Pons (tissue), 1 donor: ENCODE measurements at places on chromosomes 2 and 18.

DNA sequence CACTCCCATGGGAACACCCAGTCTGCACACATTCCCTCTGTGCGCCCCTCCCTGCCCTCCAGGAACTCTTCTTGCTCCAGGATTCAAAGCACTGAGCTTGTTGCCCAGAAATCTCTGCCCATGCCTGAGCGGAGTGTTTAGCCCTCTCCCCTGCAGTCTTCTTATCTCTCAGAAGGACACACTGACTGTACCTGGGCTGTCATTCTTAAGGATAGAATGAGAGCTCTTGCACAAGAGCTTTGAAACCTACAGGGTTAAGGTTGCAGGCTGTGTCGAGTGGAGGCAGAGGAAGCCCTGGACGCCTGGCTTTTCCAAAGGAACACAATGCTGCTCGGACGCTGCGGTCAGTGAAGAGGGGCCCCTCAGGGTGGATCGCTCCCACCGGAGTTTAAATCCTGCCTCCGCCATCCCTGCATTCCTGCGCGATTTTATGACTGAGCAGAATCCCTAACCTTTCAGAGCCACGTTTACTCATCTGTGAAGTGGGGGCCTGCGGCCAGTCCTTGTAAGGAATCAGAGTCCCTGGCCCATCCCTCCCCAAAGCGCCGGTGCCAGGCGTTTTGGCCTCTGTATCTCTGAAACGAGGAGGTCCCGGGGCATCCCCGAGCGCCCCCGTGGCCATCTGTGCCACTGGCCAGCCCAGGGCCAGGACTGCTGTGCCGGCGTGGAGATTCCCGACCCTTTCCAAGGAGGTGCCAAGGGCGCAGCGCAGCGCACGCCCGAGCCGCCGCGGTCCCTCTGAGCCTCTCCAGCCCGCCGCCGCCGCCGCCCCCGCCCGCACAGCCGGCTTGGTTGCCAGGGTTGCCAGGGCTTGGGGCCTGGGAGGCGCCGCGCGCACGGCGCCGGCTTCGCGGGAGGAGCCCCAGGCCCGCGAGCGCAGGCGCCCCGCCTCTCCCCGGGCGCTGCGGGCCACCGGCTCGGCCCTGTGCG lies 58.9 kb downstream of the FAM168B start:
- no peak for DNase-seq

GRCh38 chr2:23636426-23636825 lies 251.4 kb downstream of the KLHL29 start:
- no peak for DNase-seq

DNA sequence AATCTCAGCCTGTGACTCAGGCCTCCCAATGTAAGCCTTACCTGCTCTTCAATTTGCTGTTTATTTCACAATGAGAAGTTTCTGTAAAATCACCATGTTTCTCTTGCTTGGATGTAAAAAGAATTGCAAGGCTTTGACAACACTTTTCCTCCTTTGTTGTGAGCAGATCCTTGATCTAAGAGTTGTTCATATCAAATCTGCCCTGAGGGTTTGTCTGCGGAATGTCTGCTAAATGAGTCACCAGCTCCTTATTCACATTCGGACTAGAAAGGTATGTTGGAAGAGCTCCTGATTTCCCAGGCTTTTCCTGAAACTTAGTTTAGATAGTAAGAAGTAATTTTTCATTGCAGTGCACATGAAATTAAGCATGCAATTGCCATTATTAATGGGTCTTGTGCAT lies 268.2 kb upstream of the TCF4 start:
- DNase-seq = no peak

GRCh38 chr2:102296449-102296848 lies 14.9 kb upstream of the IL1RL1 start:
- DNase-seq = no peak

- DNase-seq = peak; percentile 51
These were observed 21.4 kb downstream of the FAM98A start for GRCh38 chr2:33577668-33578067.

GRCh38 chr2:29561181-29561580 lies 360.2 kb downstream of the ALK start:
- no peak for DNase-seq

DNA sequence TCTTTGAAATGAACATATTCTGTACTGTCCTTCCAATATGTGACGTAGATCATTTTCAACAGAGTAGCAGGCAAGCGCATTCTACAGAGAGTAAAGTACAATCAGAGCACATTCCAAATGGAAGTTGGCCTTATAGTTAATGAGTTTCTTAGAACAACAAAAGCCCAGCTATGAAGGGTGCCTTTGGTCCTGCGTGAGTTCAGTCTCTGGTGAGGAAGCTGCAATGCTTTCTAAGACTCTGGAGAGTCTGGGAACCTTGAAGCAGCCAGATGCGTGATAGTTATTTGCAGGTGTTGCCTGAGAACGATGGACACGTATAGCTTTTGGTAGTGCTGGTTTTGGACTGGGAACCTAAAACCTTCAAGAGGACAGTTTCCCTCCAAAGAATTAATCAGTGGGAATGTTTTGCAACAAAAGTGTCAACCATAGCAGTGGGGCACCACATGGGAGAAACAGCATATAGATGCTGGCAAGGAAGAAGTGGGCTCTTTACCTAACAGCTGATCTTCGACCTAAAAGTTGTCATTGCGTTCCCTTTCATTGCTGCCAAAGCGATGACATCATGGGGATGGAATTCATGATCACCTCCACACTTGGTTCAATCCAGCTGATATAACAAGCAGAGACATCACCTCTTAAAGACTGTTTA lies 9.3 kb upstream of the SNORC start:
- no peak for DNase-seq

DNA sequence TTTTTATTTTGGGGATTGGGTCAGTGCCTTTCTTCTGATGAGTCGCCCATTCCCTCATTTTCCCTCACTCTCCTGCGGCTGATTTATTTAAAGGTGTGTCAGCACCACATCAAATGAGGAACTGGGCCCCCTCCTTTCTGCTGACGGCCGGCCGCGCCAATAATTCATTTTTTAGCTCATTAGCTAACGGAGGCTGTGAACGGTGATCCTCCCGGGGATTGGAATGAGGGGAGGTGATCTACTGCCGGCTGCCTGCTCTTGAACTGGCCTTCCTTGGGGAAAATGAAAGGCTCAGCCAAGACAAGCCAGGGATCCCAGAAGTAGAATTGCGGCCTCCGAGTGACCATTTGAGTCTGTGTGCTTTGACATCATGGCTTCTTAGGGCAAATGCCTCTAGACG lies 54.2 kb downstream of the GBX2 start:
- no peak for DNase-seq

DNA sequence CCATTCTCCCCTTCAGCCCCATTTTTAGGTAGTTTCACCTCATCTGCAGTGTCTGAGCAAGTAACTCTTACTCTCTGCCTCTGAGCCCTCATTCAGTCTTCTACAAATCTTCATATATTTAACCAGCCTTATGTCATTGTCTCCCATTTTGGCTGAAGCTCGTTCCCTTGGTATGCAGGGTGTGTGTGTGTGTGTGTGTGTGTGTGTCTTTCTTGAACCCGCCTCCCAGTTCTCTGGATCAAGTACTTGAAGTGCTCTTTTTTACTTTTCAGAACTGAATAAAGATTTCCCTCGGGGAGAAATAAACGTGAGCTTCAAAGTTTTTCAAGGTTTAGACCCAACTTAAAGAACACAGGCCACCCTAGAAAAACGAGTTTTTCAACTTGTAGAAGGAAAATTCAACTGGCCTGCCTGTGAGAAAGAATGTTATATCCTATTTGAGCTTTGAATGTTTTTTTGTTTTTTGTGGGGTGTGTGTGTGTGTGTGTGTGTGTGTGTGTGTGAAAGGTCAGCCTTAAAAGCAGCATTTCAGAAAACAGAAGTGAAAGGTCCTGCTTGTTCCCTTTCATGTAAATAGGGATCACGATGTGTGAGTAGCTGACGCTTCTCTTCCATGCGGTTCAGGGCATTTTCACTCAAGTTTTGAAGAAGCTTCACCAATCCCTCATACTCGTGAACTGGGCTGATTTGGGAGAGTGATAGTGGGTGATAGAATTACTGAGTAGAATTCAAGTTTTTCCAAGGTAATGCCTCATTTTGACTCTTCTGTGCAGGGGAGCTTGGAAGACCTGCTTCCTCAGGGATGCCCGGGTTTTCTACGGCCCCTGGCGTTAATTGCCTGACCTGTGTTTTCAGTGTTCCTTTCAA lies 50.6 kb upstream of the EML6 start:
- peak; percentile 82 for DNase-seq

DNA sequence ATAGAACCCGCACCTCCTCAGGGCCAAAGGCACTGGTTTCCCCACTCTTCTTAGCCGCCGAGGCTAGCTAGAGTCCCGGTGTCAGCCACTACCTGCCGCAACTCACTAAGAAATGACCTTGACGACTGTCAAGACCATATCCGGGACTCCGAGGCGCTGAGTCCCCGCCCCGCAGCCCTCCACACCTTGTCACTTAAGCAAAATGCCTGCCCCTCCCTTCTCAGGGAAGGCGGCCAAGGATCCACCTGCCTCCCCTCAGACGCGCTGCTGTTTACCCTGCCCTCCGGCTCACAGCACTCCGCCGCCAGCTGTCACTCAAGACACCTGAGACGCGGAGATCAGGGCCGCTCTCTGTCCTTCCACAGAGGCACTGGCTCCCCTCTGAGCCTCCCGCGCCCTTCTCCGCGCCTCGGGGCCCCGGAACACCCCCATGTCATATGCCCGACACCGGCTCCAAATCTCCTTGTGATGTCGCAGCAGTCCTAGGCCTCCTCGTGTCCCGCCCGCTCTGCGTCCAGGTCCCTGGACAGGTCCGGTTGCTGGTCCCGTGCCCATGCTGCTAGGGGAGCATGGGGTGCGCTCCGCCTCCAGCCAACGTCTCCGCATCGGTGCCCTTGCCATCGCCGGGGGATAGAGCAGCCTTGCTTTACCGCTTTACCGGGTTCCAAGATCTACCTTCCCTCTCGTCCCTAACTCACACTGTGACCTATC lies 32.5 kb upstream of the REG3G start:
- DNase-seq = no peak

GRCh38 chr18:51400721-51401120 lies 203.2 kb upstream of the MEX3C start:
- no peak for DNase-seq

DNA sequence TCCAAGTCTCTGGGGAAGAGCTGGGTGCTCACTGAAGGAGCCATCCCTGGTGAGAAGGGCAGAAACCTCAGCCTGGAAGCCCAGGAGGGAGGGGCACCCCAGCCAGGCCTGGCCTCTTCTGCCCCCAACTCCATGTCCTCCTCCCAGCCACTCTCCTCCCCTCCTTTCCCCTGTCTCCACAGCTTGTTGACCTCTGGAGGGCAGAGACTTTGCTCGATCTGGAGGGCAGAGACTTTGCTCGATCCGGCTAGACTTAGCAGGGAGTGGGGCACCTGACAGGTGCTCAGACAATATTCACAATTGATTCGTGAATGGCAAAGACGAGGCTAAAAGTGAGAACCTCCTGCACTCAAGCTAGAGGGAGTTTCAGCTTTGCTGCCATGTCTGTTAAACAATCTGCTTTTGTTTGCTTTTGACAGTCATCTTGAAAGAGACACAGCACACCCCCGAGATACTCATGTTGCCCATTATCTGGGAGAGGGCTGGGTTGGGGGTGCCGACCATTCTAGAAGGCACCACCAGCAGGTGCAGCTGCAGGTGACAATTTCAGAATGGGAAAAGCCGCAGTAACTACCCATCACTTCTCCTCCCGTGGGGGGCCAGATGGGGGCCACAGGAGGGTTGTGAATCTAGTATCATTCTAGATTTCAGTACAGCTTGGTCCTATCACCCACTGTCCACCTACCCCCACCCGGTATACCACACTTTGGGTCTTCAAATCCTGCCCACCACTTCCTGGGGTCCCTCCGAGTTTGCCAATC lies 54.8 kb downstream of the DNMT3A start:
- no peak for DNase-seq

DNA sequence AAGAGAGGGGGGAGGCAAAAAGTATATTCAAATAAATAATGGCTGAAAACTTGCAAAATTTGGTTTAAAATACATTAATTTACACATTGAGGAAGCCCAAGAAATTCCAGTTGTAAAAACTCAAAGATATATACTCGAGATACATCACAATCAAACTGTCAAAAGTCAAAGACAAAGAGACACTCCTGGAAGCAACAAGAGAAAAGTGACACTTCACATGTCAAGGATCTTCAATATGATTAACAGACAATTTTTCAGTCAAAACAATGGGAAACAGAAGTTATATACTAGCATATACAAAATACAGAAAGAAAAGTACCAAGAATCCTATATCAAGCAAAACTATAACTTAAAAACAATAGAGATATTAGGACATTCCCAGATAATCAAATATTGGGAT lies 170.2 kb downstream of the CCDC178 start:
- no peak for DNase-seq
